ENCODE measurements at places on chromosomes 7 and 10. TPM values are rescaled to one million over a fixed set of nuclear protein-coding genes. Genes with fewer than 3 reads are reported as not detected.

Gene DPYSL4
- polyA plus RNA-seq: not detected

Gene MLLT10
- polyA plus RNA-seq: 7.5 TPM

Gene SPDYE11
- polyA plus RNA-seq: not detected

Gene FAM180A
- not detected for polyA plus RNA-seq

Gene PRPS1L1
- polyA plus RNA-seq: not detected

Gene TMEM270
- polyA plus RNA-seq: not detected

Gene PHYH
- 5.5 TPM for polyA plus RNA-seq

Gene ZNF775
- polyA plus RNA-seq: 2.7 TPM

Gene NEUROD6
- not detected for polyA plus RNA-seq

Gene STRIP2
- polyA plus RNA-seq: 0.05 TPM

Gene CTTNBP2
- not detected for polyA plus RNA-seq

Gene MRC1
- polyA plus RNA-seq: 0.15 TPM

Gene TAS2R4
- polyA plus RNA-seq: 0.12 TPM

All from CD14-positive monocyte (primary cell).